ENCODE measurements at places on chromosomes 11 and 22.

DNA sequence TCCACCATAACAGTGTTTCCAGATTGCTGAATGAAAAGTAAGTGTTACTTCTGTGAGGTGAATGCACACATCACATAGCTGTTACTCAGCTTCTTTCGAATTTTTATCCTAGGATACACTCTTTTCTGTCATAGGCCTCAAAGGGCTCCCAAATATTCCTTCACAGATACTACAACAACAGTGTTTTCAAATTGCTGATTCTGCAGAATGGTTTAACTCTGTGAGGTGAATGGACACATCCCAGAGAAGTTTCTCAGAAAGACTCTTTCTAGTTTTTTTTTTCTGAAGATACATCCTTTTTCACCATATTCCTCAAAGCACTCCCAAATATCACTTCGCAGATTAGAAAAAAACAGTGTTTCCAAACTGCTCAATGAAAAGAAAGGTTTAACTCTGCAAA, 221.1 kb downstream of the OR4A5 start:
- DNase-seq, result no peak

DNA sequence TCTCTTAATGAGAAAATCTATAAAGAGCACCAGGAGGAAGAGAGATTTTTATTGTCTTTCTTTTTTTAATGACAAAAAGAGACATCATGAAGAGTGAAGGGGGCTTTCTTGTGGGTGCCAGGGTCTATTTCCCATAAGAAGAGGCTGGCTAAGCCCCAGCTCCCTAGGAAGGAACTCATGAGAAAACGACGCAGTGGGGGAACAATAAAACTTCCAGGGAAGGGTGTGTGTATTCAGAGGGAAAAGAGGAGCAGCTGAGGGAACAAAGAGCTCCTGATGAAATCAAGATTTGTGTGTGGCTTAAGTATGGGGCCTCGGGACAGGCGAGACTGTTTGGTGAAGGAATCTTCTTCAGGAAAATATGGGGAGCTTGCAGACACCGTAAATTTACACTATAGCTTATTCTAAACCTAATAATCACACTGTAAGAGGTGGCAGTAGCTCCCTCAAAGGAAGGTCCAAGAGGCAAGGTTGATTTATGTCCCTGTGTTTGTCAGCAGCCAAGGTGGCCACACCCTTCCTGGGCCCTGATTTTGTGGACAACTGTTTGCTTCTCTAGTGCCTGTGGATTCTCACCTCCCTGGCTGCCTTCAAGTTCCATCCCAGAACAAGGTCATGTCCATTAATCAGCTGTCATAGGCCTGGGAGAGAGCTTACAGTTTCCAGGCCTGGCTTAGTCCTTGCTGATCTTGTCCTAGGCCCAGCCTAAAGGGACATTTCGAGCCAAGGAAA, 615.7 kb downstream of the INSC start:
- DNase-seq, result no peak

GRCh38 chr11:67211656-67212436, 54.4 kb upstream of the GRK2 start:
- no peak for DNase-seq

- DNase-seq, result no peak
Measured at GRCh38 chr11:30710221-30710620, 124.1 kb upstream of the MPPED2 start.

DNA sequence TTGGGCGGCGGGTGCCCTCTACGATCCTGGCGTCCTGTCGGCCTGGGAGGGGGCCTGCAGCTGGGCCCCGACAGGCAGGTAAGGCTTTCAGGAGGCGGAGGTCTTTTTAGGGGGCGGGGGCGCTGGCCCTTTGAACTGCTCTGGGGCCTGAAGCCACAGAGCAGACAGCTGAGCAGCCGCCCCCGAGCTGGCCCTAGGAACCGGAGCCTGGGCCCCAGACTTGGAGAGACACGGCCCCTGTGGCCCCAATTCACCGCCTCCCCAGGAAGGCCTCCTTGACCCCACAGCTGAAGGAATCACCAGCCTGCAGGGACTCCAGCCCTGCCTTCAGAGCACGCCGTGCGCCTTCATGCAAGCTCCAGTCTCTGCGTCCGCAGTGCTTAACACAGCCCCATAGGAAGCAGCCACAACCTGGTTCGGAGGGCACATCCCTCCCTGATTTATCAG, 618 bp upstream of the CERK start:
- no peak for DNase-seq

GRCh38 chr22:26845021-26845743, 187.8 kb downstream of the MIAT start:
- DNase-seq, result peak; percentile 74

DNA sequence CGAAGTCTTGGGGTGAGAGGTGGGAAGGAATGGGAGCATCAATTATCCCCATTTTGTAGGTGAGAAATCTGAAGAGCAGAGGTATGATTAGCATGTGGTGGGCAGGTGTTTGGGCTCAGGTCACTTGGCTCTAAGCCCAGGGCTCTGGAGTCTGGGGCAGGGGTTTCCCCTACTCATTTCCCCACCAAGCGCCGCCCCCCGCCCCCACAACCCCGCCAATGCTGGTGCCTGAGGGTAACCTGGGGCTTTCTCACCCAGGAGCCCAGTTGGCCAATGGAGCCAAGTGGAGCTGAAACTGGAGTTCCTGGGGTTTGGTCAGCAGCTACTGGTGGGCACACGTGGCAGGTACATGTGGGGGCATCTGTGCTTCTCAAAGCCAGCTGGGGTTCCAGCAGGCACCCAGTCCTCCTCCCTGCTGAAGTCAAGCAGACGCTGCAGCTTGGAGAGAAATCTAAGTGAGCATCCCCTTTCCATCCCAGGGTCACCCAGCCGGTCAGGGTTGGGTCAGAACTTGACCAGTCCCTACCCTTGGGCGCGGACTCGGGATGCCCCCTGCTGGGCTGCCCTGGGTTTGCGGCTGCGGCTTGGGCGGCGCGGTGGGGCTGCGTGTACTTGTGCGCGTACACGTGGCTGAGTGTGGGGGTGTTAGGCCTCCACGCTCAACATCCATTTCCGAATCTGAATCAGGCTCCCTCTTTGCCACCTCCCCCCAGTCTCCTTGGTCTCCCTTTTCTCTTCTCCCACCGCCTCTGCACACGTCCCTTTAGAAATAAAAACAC, 1.7 kb upstream of the CHRM1 start:
- DNase-seq, result no peak

DNA sequence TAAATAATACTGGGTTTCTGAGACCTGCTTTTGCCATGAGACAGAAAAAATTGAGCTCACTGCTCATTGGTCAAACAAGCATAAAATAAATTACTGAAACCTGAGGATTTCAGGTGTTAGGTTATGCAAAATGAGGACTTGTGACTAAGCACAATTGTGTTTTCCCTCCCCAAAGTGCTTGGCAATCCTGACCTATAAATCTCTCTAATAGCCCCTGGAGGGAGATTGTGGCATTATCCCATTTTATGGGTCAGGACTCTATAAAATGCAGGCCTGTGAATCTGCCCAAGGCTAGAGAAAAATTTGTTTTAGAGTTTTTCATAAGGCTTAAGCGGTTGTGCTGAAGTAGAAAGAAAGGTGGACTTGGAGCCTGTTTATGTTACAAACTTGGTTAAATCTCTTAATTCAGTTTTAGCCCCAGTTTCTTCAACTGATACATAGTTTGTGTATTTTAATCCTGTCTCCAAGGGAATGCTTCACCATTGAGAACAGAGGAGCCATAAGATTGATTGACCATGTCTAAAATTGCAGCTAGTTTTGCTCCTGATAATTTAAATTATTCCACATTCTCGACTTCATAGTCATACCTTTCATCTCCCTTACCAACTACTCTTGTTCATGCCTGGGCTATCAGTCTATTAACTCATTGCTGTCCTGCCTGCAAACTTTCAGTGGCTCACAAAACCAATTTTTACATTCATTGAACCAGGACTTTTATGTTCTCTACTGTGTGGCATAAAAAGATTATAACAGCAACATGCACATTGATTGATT, 63.6 kb upstream of the LRRC4C start:
- no peak for DNase-seq

DNA sequence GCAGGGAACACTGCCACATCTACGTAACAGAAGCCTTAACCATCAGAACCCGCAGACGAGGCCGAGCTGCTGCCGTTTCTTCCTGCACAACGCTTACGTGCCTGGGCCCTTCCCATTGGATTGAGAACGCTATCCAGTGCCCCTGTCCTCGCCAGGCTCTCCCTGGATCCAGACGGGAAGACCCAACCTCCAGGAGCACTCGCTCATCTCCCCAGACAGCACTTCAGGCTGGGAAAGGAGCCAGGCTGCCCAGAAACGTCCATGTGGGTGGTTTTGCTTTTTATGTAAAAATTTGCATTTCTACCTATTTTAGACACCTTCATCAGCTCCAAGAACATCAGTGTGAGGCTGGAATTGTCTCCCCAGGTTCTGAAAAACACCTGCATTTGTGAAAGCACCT, 7.3 kb upstream of the CRYBB3 start:
- no peak for DNase-seq

DNA sequence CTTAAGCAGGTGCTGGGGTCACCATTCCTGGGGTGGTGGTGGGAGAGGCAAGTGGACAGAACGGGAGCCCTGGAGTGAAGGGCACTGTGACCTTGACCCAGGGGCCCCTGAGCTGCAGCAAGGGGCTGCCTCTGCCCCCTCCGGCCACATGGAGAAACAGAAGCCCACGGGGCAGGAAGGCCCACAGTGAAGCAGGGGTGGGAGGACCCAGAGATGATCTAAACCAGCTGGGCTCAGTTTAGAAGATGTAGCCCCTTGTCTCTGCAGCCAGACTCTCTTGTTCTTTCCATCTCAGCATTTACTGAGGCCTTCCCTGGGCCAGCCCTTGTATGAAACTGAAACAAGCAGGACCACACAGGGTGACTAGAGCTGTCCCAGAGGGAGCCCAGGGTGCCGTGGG, 30.5 kb downstream of the WNT11 start:
- DNase-seq, result no peak

DNA sequence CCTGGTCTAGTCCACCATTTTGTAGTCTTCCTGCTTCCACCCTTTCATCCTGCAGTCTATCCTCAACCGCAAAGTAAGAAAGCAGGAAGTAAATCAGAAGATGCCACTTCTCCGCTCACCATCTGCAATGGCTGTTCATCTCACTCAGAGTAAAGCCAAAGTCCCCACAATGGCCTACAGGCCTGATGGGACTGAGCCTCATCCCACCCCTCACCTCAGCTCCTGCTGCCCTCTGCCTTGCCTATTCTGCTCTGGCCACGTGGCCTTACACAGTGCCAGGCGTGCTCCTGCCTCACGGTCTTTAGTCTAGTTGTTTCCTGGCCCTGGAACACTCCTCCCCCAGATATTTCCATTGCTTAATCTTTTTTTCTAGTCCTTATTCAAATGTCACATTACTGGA, 95.5 kb downstream of the USP35 start:
- DNase-seq, result no peak

DNA sequence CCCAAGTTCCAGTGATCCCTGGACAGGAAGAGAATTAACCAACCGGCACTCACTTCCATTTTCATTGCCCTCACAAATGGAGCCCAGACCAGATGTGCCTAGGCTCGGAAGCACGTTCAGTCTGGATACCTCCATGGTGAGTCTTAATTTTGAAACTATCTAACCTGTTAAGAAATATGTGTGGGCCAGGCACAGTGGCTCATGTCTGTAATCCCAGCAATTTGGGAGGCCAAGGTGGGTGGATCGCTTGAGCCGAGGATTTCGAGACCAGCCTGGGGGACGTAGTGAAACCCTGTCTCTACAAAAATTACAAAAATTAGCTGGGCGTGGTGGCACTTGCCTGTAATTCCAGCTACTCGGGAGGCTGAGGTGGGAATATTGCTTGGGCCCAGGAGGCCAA, 31.5 kb downstream of the MCAM start:
- DNase-seq, result no peak

- DNase-seq, result no peak
Measured at GRCh38 chr22:45472426-45472825, 30.3 kb upstream of the FBLN1 start.

DNA sequence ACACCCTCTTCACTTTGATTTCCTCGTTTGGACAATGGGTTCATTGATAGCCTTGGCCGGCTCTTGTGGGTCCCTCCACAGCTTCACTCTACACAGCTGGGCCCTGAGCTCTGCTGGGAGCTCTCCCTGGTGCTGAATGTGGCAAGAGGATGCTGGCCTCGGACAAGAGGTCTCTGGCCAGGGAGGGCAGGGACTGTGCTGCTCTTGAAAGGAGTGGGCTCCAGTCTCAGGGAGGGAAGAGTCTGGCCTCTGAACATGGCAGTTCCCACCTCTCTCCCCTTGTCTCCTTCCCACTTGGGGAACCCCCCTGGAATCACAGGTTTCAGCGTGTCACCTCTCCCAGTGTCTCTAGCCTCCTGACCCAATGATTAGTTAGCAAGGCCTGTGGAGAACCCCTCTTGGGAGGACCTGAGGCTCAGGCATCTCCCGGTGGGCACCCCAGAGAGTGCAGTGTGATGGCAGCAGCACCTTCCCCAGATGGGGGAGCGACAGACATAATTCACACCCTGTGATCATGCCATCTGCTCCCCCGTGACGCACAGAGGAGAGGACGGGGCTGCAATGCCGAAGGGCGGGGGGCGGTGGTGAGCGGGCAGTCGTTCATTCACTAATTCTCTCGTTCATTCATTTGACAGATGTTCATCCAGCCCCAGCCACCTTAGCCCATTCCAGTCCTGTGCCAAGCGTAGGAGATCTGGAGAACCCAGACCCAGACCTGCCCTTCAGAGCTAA, 2.8 kb upstream of the CABP7 start:
- no peak for DNase-seq

DNA sequence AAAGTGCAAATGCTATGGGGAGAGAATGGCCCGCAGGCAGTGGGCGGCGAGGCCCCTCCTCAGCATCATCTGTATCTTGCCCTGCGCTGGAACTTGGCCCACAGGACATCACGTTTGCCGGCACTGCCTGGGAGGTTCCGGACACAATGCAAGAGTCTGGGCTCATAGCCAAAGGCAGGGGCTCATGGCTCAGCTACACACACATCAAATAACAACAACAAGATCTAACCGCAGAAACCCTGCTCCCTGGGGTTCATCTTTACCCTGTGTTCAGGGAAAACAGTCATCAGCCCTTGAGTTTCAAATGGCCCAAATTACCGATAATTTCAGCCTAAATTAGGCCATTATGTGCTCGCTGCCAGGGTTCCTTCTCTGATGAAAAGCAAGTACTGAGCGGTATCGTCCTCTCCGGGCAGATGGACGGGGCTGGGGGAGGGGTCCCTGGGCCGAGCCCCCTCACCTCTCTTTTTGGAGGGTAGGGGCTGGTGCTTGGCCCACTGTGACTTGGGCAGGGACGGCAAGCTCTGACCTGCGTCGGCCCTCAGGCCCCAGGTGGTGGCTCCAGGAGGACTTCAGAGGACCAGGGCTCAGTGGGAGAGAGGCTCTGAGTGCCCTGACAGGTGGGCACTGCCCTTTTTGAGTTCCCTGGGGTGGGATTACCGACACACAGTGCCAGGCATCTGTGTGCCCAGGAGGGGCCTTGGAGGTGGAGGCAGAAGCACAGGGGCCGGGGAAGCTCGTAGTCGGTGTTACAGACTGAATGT, 25.0 kb upstream of the GAL start:
- DNase-seq, result peak; percentile 88

DNA sequence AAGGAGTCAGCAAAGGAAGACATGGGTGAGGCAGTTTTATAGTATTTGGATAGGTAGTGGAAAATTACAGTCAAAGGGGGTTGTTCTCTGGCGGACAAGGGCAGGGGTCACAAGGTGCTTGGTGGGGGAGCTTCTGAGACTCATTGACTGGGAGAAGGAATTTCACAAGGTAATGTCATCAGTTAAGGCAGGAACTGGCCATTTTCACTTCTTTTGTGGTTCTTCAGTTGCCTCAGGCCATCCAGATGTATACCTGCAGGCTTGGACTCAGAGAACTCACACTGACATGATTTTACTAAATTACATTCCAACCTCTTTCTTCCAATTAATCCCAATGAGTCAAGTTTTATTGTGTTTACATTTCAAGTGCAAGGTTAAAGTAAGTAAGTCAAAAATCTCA, 240.5 kb upstream of the API5 start:
- no peak for DNase-seq

- no peak for DNase-seq
Measured at GRCh38 chr11:125072218-125072960, 9.3 kb downstream of the SLC37A2 start.
